ENCODE measurements at places on chromosomes 12 and 14.

GRCh38 chr12:24069532-24070395 is 120.3 kb upstream of the SOX5 start:
- DNase-seq: no peak

DNA sequence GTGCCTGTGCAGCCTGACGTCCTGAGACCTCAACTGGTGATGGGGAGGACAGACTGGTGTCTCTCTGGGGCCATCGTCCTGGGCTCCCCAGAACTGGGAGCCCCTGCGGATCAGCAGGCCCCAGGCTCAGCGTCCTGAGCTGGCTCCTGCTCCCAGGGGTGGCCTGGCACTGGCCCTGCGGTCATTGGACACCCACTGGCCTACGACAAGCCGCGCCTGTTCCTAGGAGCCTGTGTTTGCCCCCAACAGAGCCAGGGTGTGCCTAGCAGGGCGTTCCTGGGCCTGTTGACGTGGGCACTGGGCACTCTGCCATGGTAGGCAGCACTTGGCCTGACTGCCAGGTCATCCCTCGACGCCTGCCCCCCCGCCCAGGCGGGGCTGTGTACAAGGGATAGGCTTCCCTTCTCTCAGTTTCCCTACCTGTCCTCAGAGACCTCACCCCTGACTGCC is 8.4 kb downstream of the ADSS1 start:
- DNase-seq: no peak

DNA sequence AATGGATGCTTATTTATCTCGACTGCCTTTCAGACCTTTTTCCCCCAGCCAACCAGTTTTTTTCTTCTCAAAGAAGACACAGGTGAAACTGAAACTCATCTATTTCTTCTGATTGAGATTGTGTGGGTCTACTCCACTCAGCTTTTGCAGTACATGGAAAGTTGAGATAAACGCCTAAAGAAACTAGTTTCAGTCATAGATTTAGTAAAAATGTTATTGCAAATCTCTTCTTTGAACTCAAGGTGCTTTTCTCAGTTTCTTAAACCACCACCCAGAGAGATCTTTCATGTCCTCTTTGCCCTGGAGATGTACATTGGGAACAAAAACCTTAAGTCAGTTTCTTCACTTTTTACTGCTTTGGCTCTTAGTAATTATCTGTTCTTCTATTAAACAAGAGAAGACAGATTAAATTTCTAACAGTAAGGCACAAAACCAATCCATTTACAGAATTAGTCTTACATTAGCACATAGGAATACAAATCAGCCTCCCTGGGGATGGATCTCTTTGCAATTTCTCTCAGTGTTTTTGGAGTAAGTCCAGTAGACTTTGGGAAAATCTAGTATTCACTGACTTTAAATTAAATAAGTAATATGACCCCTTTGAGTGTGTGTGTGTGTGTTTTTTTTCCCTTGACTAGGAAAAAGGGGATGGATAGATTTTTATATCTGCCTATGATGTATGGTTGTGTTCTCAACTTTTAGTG is 11.6 kb downstream of the FBXW8 start:
- DNase-seq: peak; percentile 72

- peak; percentile 10 for DNase-seq
Measured at GRCh38 chr14:38989922-38990546, 113.0 kb downstream of the SEC23A start.

DNA sequence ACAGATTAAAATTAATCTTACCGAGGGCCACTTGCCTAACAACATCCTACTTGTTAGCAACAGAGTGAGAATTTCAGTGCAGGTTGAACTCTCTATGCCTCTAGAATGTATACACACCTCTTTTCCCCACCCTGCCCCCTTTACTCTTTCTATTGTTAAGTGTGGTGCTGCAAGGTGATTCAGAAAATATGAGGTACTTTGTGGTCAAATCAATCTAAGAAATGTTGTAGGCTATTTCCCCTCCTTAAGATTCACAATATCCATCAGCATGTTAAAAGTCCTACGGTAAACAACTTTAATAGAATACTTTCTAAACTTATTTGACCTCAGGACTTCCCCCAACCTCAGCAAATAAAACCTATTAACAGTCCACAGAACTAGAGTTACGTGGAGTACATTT is 106.0 kb downstream of the LMNTD1 start:
- no peak for DNase-seq

- DNase-seq: peak; percentile 64
Measured at GRCh38 chr12:106919910-106920544, 35.7 kb upstream of the TMEM263 start.

DNA sequence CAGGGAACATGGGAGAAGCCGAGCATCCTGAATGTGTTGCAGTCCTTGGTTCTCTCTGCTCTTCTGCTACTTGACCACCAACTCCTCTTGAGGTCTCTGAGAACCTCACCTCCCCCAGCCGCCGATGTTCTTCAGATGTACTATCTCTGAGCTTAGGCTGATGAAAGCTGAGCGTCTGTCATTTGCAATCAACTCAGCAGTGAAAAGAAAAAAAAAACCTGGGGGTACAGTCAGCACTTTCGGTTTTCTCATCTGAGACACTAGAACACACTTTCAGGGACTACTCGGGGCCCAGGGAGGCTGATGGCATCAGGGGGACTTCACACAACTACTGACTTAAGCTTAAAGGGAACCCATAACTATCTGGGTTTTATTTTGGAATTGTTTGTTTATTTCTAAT is 9.6 kb upstream of the FLVCR2 start:
- no peak for DNase-seq

- no peak for DNase-seq
Measured at GRCh38 chr12:3224530-3224903, 147.3 kb downstream of the TSPAN9 start.

GRCh38 chr12:802242-803120 is 50.1 kb downstream of the WNK1 start:
- DNase-seq: no peak

- no peak for DNase-seq
Measured at GRCh38 chr14:90523961-90524875, 127.4 kb downstream of the CALM1 start.

GRCh38 chr12:51911788-51912711 is 4.7 kb downstream of the ACVRL1 start:
- no peak for DNase-seq

DNA sequence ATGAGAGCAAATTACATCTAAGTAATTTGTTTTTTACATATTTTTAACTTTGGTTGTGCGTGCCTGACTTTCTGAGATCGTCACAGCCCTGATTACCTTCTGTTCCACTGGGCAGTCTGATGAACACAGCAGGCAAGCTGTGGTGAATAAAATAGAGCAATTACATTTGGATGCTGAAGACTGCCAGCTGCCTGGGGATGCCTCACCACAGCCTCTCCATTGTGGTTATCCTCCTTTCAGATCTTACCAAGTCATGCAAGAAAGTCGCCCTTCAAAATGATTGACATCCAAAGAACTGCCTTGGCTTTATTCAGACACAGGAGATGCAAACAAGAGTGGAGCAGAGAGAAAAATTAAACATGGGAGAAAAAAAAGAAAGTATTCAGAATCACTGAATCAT is 456.6 kb upstream of the TMPO start:
- no peak for DNase-seq

- peak; percentile 34 for DNase-seq
Measured at GRCh38 chr12:91040096-91040755, 17.6 kb downstream of the KERA start.

DNA sequence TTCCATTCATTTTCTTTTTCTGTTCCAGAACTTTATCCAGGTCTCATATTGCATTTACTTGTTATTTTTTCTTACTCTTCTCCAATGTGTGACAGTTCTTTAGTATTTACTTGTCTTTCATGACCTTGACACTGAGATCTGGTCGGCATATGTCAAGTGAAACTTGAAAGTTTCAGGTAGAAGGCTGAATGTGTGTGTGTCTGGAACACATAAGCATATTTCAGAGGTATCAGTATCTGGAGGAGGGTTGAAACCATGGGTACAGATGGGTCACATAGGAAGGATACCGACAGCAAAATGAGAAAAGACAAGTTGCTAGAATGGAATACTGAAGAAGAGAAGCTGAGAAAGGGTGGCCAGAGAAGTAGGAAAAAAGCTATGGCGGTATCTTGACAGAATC is 22.5 kb upstream of the PTGDR start:
- DNase-seq: no peak

GRCh38 chr14:102775855-102776760 is 1.1 kb upstream of the TRAF3 start:
- DNase-seq: peak; percentile 78

- DNase-seq: peak; percentile 87
Measured at GRCh38 chr12:45268672-45269411, 52.9 kb downstream of the ANO6 start.

GRCh38 chr12:32533971-32534590 is 134.7 kb downstream of the FGD4 start:
- DNase-seq: peak; percentile 97

- no peak for DNase-seq
Measured at GRCh38 chr12:98578821-98579220, 14.7 kb upstream of the SLC25A3 start.

- DNase-seq: no peak
Measured at GRCh38 chr12:62928632-62929031, 6.3 kb downstream of the PPM1H start.

GRCh38 chr12:40684986-40685385 is 7.3 kb upstream of the CNTN1 start:
- DNase-seq: no peak

GRCh38 chr12:123712780-123713319 is 697 bp downstream of the ATP6V0A2 start:
- DNase-seq: no peak

DNA sequence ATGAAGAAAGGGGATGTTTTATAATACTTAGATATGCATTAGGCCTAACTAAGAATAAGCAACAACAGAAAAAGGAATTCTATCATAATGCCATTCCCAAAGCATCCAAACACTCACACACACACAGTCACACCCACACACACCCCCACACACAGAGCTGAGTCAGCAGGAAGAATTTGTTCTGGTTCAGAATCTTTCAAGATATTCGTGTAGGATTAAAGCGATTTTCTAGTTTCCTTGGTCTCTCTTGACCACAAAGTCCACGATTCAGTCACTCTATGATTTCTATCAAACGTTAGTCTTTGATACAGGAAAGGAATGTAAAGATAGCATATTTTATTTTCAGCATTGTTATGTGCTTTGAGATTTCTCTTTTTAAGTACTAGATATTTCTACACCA is 382.6 kb upstream of the DCN start:
- DNase-seq: peak; percentile 61

DNA sequence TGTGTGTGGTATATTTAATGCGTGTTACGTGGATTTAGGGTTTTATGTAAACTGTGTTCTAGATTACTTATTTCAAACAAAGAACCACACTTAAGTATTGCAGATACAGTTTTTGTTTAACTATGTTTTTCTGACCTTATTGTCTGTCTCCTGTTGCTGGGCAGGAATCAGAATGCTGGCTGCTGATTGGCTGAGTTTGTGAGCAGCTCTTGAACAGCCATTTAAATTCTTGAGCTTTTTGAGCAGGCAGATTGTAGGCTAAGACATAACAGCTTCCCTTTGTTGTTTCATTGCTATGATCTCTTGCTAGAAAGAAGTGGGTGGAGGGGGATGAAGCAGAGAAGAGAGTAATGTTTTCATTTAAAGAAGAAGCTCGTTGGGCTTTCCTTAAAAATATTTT is 52.2 kb downstream of the ATF7IP start:
- peak; percentile 93 for DNase-seq

- no peak for DNase-seq
Measured at GRCh38 chr14:87691042-87691881, 301.7 kb downstream of the GALC start.

- DNase-seq: no peak
Measured at GRCh38 chr12:4115570-4115969, 158.0 kb upstream of the CCND2 start.

GRCh38 chr12:50224026-50224692 is 57.0 kb upstream of the CERS5 start:
- DNase-seq: no peak

GRCh38 chr14:64089920-64090319 is 204.3 kb downstream of the ESR2 start:
- no peak for DNase-seq

- peak; percentile 65 for DNase-seq
Measured at GRCh38 chr12:25714198-25714984, 161.3 kb upstream of the LMNTD1 start.

- no peak for DNase-seq
Measured at GRCh38 chr12:129001826-129002225, 148.5 kb downstream of the GLT1D1 start.

DNA sequence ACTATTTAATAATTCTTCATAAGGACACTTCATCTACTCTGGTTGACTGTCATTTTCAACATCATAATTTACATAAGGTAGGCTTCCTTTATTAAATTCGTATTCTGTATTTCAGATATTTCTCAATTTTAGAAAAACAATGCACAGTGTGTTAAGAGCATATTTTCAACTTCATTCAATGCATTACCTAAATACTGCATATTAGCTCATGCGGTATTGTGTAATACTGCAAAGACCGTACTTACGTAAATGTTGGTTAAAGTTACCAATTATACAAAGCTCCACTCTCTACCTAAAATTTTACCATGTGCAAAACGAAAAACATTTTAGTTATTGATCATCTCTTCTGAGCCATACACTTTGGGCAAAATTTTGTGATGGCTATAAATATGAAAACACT is 62.8 kb downstream of the EXOC5 start:
- DNase-seq: no peak

DNA sequence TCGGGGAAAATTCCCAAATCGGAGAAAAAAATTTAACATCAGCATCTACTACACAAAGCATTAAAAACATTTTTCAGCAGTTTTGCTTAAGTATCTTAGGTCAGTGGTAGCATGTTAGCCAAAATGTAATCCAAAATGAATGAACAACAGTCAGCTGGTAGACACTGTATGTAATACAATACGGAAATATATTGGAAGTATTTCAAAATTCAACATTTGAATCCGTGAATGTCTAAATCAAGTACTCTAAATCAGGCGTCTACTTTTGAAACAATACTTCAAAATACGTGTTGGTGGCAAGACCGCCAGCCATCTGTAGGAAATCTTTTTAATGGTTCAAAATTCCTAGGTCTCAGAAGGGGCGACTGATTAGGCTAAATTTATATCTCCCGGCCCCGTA is 1.1 kb downstream of the SCAF11 start:
- DNase-seq: no peak

Measured in fibroblast of mammary gland (primary cell).